ENCODE measurements at places on chromosomes 7 and 10.

DNA sequence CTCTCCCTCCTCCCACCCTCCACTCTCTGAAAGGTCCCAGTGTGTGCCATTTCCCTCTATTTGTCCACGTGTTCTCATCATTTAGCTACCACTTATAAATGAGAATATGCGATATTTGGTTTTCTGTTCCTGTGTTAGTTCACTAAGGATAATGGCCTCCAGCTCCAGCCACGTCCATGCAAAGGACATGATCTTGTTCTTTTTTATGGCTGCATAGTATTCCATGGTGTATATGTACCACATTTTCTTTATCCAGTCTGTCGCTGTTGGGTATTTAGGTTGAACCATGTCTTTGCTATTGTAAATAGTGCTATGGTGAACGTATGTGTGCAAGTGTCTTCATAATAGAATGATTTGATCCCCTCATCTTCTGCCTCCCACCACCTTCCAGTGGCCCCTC is 183.7 kb upstream of the AUTS2 start:
- DNase-seq, result no peak

DNA sequence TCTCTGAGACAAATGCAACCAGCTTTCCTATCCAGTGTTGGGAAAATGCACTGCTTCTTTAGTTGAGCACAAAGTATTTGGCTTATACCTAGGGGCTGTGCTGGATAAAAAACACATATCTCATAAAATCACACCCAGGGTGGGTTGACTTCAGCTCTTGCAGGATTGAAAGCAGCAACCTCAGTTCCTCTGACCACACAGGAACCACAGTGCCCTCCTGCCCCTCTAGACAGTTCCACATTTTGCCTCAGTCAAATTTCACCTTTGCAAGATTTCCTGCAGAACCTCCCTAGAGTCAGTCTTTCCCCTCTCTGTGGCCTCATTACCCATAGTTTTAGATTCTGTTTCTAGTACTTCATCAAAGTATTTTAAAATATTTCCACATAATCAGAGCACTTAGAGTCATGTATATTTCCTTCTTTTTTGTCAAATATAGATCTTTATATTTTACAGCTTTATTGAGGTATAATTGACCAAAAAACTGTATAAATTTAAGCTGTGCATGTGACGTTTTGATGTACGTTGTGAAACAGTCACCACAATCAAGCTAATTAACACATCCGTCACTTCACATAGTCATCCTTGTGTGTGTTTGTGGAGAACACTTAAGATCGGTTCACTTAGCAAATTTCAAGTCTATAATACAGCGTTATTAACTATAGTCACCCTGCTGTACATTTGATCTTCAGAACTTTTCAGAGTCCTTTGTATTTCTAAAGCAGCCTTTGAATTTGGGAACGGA is 37.0 kb upstream of the EGR2 start:
- DNase-seq, result no peak

DNA sequence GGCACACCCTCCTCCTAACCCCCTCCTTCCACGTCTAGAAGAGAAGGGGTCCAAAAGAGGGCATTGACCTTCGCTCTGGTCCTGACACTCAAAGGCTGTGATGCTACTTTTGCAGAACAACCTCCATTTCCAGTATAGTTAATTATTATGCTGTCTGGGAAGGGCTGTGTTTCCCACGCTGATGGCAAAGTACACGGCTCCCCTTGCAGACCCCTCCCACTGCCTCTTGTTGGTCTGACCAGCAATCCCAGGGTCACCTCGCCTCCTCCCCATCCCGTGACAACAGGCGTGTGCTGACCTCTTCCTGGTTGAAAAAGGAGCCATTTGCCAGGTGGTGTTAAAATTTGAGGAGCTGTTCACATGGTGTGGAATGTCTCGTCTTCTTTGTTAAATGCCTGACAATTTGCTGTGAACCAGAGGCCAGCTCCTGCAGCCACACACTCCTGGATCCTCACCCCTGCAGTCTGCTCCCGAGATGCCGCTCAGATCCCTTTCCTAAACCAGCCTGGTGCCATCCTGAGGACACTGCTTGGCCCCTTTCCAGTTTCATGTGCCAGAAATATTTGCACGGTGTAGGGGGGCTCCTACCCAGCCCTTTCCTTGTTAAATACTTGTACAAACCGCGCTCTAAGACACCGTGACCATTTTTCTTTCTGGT is 321.7 kb downstream of the WDR37 start:
- no peak for DNase-seq

GRCh38 chr10:75612904-75613684 is 181.7 kb downstream of the LRMDA start:
- no peak for DNase-seq

- DNase-seq, result peak; percentile 66
Measured at GRCh38 chr7:19713676-19714075, 4.8 kb upstream of the POLR1F start.

DNA sequence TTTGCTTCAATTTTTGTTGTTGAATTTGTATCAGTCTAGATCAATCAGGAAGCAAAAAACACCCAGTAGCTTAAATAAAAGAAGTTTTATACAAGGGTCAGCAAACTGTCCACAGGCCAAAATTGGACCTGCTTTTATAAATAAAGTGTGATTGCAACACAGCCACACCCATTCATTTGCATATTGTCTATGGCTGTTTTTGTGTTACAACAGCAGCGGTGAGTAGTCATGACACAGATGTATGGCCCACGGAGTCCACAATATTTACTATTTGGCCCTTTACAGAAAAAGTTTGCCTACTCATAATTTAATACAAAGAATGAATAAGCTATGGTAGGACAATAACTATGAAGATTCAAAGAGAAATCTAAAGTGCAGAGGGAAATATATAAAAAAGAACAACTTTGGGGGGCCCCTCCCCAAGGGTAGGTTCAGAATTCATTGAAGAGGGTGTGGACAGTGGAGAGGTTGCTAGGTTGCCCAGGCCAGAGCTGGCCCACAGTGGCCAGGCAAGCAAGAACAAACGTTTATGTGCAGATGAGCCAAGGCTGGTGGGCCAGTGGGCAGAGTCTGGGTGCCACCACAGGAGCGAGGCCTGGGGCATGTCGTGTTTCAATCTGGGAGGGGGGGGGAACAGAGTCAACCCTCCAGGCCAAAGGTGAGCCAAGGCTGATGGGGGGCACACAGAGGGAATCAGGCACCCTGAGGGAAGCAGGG is 47.0 kb upstream of the AMPH start:
- DNase-seq, result no peak

DNA sequence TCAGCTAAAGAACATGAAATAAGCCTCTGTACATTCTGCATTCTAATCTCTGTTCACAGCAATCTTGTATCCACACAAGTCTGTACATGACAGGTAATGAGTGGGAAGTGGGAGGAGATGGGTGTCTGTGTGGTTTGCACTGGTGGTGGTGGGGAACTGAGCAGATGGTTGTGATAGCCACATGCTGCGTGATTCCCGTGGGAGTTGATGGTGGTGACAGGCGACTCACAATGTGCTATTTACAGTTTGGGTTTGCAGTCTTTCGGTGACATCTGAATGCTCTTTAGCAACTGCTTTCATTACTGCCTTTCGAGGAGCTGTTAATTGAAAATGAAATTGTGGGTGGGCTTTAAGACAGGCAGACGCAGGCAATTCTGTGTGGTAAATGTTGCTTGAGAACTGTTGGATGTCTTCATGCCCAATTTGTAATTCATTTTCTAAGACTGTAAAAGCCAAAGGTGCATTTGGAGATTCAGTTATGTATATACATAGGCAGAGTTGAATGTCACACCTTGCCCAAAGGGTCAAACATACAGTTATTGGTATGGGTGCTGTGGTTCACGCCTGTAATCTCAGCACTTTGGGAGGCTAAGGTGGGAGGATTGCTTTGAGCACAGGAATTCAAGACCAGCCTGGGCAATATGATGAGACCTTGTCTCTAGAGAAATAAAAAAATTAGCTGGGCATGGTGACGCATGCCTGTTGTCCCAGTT is 308.2 kb downstream of the AUTS2 start:
- DNase-seq, result peak; percentile 23

DNA sequence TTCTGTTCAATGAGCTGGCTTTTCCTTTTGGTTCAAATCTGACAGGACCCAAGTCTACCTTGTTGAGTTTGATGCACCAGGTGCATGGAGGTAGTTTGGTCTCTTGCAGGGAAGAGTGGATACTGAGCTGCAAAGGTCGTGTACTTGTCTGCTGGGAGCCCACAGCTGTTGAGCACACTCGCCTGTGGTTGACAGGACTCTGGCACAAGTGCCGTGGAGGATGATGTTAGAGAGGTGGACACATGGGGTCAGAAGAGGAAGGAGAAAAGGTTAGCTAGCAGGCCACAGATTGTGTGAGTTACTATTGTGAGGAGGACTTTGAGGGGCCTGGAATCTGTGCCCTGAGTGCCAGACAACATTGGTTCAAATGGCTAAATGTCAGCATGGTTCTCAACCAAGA is 197.3 kb downstream of the CREB5 start:
- DNase-seq, result no peak

- DNase-seq, result no peak
Measured at GRCh38 chr7:53387515-53387914, 352.1 kb downstream of the POM121L12 start.

DNA sequence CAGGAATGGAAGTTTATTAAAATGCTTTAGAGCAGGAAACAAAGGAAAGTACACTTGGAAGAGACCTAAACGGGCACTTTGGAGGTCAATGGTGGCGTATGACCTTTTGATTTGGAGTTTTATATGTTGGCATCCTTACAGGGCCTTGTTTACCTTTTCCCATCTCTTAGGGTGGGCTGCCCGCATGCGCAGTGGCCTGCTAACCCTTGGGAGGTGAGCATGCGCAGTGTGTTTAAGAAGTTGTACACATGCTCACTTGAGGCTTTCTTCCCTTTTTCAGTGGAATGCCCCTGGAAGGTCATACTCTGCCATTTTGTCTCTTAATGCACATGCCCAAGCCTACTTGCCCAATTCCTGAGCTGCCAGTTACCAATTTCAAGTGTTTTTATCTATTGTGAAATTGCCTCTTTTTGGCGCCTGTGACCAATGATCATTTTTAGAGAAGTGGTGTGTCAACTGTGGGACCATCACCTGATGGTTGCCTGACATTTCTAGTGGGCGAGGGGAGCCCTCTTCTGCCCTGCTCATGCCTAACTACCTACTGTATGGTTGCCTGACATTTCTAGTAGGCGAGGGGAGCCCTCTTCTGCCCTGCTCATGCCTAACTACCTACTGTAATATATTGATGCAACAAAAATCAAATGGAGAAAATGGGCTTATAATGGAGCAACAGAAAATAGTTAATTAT is 138.0 kb downstream of the PPP1R9A start:
- DNase-seq, result peak; percentile 40

- no peak for DNase-seq
Measured at GRCh38 chr10:122636953-122637352, 62.7 kb downstream of the C10orf120 start.

DNA sequence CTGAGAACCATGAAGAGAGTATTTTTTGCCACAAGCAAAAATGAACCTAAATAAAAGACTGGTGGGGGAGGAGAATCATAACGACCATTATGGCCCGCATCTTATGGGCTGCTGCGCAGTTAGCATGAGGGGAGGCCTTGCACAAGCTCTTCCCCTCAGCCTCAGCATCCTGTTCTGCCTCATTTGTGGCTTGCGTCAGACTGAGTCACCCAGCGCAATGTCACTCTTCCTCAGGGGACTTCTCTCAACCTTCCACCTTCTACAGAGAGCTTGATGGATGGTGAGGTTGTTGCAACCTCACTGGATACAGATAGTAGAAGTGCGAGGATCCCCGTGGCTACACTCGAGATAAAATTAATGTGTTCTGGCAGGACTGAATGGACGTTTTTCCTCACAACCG is 16.8 kb upstream of the GPR15LG start:
- peak; percentile 6 for DNase-seq

Measured in NCI-H1417 (cell line).